ENCODE measurements at places on chromosomes 1 and 21.

DNA sequence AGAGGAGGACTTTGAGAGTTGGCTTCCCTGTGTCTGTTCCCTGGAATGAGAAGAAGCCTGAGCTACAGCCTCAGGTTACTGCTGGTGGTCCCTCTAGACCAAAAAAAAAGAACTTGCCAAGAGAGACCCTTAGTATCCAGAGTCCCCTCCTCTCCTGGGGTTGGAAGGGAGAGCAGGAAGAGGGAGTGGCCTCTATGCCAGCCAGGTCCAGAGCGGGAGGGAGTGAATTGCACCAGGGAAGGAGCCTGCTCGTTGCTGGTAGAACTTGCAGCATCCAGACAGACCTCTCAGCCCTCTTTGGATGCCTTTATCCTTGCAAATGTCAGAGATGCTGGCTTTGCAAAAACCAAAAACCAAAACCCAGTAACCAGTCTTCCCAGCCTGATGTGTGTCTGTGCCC, 491.3 kb upstream of the VAMP3 start:
- peak; percentile 13 for DNase-seq

DNA sequence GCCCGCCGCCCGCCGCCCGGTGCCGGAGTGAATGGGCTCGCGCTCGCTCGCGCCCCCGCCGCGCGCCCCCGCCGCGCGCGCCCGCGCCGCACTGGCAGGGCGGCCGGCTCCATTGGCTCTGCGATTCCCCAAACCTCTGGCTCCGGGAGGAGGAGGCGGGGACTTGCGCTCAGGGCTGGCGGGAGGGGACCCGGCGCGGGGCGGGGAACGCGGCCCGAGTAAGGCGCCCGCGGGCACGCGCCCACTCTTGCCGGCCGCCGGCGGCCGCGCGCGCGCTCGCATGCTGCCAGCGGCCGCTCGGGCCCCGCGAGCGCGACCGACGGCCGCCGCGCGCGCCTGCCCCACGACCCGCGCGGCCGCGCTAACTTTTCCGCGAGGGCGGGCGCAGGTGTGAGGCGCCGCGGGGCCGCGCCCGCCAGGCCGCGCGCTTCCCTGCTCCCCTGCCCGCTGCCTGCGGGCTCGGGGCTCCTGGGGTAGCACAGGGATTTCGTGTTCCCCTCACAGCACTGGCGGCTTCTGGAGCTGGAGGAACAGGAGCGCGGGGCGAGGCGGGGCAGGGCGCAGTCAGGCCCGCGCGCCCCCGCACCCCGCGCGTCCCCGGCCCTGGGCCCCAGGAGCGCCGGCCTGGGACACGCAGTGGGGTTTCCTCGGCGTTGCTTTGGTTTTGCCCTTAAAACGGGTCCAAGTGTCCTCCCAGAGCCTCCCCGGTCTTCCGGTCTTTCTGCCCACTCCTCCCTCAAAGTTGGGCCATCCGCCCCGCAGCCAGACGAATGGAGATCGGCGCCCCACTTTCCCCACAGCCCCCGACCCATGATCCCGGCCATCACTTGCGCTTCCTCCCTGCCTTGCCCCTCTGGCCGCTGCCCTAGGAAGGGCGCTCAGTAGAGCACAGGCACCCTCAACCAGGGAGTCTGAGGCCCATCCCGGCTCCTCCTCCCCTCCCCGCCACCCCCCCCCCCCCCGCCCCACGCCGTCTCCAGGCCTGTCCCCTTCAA, 101.5 kb downstream of the CASZ1 start:
- DNase-seq: peak; percentile 36

DNA sequence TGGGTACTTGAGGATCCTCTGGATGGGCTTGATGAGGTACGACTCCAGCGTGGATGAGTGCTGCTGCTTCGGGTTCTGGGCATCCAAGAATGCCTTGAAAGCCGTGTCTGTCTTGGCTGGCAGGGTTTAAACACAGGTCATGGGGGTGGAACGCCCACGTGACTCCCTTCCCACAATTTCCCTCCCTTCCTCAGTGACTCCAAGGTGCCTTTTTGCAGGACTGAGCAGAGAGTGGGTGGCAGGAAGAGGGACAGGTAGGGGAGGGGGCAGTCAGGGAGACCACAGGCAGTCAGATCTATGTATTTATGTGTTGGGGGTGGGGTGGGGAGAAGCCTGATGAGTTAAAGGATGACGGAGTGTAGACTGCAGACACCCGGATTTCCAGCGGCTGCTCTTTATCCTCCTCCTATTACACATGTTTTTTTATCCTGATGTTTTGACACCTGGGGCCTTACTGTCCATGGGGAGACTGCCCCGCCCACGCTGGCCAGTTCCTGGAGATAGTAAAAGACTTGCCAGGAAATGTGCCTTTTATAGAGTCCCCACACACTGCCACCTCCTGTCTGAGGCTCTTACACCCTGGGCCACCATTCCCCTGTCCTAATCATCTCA, 103.2 kb upstream of the KRTAP19-8 start:
- no peak for DNase-seq

- no peak for DNase-seq
Observed at GRCh38 chr1:221672965-221673364, 68.9 kb downstream of the DUSP10 start.

GRCh38 chr1:31689379-31689778, 14.4 kb downstream of the COL16A1 start:
- DNase-seq: no peak

GRCh38 chr1:89179343-89179742, 3.5 kb upstream of the GBP7 start:
- no peak for DNase-seq

- DNase-seq: no peak
Observed at GRCh38 chr1:85608851-85609250, 28.3 kb downstream of the CCN1 start.

- DNase-seq: no peak
Observed at GRCh38 chr1:54980528-54981241, at the start of gene TMEM61. Gene TMEM61, plus strand, starts transcription at chr1:54980628. Its CDS starts 438 bp downstream, at chr1:54981066.

GRCh38 chr1:218281285-218281684, 3.8 kb upstream of the RRP15 start:
- DNase-seq: no peak

DNA sequence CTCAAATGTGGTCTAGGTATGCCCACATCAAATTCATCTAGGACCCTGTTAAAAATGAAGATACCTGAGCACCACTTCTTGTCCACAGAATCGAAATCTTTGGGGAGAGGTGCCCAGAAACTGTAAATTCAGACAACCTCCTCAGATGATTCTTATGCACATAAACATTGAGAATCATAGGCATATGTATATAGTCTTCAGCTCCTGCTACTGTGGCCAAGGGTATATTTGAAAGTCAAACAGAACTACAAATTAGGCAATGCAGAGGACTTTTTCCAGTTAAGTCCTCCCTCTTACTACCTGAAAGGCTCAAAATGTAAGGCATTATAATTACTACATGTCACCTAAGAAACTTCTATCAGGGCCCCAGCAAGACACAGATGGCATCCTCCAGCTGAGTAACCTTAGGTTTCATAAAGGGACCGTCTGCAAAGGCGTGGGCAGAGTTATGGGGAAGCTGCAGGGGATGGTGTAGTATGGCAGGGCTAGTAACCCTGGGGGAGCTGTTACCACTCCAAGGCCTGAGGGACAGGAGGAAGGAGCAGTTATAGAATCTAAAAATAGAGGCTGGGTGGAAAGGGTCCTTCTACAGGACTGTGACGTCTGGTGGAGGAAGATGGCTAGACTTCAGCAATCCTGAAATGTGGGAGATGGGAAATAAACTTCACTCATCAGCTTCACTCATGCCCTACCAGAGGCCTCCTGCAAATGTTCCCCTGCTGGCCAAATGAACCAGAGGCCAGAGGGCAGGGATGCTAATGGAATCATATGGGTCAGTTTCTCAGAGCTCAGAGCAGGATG, 46.3 kb downstream of the DAB1 start:
- no peak for DNase-seq

GRCh38 chr1:55195521-55196233, 19.5 kb downstream of the USP24 start:
- DNase-seq: no peak

- DNase-seq: no peak
Observed at GRCh38 chr1:59081795-59082194, 215.1 kb upstream of the FGGY start.

DNA sequence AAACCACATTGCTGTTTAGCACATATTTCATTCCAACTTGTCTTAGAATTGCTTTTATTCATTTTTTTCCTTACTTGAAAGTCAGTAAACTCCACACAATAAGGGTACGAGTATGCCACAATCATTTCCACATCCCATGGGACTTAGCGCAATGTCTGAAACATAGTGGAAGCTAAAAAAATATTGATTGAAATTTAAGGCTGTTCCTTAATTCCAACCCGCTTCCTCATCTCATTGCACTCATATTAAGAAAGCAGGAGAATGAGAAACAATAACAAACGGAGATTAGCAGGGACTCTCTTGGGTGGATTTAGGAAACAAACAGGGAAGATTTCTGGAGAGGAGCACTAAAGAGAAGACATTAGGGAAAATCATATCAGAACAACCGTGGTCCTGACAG, 39.3 kb upstream of the RGS4 start:
- no peak for DNase-seq

DNA sequence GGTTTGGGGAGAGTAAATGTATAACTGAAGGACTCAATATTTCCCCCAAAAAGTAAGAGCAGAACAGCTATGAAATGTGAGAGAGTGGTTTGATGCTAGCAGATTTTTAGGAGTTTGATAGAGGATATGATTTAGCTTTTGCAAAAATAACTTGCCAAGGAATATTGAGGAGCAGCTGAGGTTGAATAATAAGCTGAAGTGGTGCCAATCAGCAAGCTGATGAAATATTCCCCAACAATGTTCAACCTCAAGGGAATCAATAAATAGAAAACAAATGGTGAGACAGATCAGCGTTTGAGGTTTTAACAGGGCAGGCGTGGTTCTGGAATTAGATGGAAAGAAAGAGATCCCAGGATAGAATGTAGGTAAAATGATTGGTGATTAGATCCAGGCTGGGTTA, 413.4 kb upstream of the ADAMTS5 start:
- no peak for DNase-seq

GRCh38 chr1:159200769-159201168, 3.9 kb upstream of the ACKR1 start:
- DNase-seq: no peak

DNA sequence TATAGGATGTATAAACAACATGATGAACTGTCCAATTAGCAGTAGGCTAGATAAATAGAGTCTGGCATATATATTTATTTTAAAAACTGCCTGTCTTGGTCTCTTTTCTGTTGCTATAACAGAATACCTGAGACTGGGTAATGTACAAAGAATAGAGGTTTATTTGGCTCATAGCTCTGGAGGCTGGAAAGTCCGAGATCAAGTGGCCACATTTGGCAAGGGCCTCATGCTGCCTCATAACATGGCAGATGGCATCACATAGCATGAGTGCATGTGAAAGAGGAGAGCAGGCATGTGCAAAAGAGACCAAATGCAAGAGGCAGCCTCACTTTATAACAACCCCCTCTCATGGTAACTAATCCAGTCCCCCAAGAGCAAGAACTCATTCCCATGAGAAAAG, 6.0 kb downstream of the STYXL2 start:
- no peak for DNase-seq

DNA sequence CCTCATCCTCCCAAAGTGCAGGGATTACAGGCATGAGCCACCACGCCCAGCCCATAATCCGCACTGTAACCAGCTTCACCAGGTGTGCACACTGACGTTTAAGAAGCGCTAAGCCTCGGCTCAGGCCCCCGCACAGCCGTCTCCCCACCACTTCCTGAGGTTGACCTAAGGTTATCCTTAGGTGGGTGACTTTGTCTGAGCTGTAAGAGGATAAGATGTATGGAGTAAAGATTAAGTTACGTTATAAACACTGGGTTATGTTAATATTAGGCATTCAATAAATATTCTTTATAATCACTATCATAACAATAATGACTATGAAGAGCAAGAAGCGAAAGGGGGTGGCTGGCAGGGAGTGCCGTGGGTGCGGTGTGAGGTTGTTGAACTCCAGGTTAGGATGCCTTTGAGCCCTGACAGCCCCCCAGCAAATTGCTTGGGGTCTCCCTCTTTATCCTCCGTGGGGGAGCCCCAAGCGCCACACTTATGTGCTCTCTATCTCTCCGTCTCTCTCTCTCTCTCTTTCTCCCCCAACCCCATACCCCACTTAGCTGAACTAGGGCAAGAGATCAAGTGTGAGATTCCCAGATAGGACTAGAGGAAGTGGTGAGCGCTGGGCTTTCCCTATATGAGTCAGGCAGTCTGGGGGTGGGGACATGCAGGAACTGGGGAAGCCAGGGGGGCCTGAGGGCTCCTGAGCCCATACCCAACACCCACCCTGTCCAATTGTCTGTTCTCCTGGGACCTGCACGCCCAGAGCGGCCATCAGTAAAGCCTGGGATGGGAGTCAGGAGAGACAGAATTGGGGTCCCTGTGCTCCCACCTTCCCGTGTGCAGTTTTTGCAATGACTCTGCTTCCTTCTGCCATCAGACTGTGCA, 7.6 kb downstream of the EFHD2 start:
- no peak for DNase-seq

DNA sequence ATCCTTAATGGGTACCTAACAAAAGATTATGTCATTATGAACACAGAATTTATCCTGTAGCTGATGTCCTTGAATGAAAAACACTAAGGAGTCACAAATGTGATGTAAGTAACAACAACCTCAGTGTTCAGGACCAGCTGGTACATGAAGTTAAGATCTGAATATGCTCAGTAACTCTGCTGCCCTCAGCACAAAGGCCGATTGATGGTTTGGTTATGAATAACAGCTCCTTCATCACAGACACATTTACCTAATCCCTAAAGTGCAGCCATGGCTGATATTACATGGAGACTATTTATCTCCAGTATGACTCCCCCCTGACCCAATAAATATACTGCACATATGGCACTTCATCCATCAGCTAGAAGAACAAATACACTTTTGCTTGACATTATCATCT, 75.2 kb downstream of the PLPPR5 start:
- no peak for DNase-seq

DNA sequence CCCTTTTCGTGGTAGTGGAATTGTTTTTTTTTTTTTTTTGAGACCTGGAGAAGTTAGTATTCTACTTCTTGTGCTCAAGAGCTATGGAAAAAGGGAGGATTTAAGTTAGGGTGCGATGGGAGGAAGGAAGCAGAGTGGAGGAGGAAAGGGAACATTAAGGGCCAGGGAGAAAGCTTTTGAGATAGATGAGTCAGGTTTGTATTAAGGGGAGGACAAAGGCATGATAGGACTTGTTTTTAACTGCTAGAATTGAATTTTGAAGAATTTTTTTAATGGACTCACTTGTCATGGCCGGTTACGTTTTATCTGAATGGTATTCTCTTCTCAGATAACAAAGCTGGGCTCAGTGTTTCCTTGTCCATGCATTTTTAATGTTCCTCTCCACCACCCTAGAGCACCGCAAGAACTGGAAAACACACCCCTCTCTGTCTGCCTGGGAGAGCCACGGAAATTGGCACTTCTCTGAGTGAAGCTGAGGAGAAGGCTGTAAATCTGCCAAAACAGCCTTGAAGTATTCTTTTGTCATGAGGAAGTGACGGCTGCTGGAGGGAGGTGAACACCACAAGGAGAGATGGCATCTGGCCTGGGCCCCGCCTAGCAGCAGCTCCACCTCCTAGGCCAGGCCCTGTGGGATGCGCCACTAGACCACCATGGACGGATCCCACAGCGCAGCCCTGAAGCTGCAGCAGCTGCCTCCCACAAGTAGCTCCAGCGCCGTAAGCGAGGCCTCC, 3.5 kb downstream of the NIPAL3 start:
- DNase-seq: no peak
